ENCODE measurements at places on chromosomes 13 and 19.

- no peak for DNase-seq
These were observed 215.3 kb downstream of the PCCA start for GRCh38 chr13:100304229-100304628.

DNA sequence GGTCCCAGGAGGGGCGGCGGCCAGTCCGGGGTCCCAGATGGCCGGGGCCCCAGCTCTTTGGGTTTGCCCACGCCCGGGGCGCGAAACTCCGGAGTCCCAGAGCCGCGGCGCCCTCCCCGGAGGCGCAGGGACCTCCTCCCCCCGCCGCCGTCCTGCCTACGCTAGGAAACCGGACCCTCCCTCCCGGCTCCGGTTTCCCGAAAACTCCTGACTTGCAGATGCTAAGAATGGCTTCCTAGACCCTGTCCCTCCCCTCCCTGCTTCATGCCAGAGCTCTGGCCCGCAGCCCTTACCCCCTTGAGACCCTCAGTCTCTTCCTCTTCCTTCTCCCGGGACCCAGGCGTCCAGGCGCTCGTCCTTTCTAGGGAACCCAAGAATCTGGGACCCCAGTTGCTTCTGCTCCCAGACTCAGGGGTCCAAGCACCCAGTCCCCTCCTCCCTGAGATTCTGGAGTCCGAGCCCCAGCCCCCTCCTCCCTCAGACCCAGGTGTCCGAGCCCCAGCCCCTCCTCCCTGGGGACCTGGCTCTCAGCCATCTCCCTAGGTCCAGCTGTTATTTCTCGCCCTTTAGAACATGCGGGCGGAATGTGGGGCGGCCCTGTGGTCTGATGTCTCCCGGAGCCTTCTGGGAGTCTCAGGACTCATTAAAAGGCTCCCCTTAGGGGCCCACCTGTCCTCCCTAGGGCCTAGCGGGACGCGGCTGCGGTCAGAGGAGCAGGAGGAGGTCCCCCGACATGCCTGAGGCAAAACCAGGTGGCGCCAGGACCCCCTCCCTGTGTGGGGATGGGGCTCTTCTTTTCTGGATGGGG lies at the start of gene MYBPC2:
MYBPC2 (plus strand) TSS at position 672 of the 808 bp plus-strand sequence; CDS start at position 734, 62 bp downstream.
- no peak for DNase-seq

DNA sequence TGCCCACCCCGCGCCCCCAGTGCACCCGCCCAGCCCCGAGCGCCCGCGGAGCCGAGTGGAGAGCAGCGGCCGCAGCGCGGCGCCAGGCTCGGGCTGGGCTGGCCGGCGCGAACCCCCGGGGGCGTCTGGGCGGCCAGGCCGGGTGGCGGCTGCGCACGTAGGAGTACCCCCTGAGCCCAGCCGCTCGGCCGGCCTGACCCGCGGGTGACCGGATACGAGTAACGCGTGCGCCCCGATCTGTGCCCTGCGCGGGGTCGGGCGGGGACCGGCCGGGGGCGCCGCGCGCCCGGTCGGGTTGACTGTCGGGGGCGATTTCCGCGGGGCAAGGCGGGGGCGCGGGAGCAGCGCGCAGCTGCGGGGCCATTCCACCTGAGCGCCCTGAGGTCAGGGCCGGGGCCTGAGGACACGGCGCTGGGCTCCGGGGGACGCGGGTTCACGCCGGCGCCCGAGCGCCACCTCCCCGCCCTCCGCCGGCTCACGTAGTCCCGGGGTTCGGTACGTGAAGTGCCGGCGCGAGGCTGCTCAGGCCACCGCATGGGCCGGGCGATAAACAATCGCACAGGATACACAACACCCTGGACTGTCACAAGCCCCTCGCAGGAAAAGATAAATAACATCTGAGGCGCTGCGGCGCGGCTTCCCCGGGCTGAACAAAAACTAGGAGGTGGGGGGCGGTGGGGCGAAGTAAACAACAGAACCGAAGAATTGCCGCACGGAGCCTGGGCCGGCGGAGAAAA lies 37.6 kb upstream of the FLT1 start:
- no peak for DNase-seq

GRCh38 chr19:4172861-4173473 lies 9.4 kb downstream of the SIRT6 start:
- no peak for DNase-seq

DNA sequence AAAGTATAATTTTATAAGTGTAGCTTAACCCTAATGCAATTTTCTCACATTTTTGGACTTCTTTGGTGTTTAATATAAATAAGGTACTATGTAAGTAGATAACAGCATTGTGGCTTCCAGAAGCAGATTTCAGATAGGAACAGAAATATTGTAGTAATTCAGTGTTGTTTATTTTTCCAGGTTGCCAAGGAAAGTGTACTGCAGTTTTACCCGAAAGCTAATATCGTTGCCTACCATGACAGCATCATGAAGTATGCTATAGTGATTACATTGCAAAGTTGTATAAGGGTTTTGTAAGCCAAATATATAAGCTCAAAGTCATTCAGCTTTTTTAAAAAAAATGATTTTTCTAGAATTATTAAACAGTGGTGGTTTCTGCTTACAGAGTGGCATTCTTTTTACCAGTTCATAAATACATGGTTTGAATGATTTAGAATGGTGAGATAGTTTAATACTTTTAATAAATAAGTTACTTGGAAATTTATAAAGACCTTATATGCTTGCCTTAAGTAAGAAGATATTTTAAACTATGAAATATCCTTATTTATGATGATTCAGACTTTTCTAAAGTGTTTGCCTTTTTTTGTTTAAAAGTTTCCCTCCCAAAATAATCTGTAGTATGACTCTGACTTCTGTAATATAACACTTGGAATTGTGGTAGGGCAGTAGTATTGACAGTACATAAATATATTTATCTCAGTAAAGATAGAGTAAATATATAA lies 3.7 kb downstream of the UBA2 start:
- DNase-seq, result no peak

DNA sequence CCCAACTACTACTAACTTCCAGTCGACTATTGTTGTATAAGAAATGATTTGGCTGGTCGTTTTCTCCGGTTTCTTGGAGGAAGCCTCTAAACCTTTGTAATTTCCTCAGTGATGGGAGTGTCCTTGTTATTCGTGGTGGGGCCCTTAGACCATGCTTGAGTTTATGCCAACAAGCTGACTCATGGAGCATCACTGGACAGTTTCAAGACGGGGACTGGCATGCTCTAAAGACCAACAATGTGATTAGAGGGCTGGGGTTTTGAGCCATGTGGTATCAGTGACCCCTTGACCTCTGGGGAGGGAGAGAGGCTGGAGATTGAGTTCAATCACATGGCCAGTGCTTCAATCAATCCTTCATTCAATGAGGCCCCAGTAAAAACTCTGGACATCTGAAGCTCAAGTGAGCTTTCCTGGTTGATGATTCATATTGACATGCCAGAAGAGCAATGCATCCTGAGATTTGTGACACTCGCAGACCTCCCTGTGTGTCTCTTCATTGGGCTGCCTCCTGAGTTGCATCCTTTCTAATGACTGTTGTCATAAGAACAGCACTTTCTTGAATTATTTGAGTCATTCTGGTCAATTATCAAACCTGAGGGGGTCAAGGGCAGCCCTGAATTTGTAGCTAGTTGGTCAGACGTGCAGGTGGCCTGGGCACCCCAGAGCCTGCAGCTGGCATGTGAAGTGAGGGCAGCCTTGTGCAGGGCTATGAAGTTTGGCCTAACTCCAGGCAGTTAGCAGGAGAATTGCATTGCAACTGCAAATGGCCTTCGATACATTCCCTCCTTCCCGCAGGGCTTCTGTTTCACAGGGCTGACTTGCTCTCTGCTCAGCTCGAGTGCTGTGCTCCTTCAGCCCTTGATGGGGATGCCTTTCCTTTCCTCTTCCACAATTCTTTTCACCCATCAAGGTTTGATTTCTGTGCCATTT lies 246.5 kb downstream of the FGF9 start:
- no peak for DNase-seq

Data from stimulated activated CD4-positive, alpha-beta T cell treated with anti-CD3 and anti-CD28 coated beads, TNF-alpha, amount 100 ng/mL, for 4 hours (primary cell).